ENCODE measurements at places on chromosomes 3 and 15. TPM values are rescaled to one million over a fixed set of nuclear protein-coding genes. Genes with fewer than 3 reads are reported as not detected.

The CACNA2D2 gene
- total RNA-seq, result 0.53 TPM

The ANKUB1 gene
- not detected for total RNA-seq

The CPB1 gene
- total RNA-seq, result not detected

The ZPLD1 gene
- total RNA-seq, result not detected

The HRG gene
- not detected for total RNA-seq

The CCRL2 gene
- not detected for total RNA-seq
